ENCODE measurements at places on chromosomes 16 and 17.

DNA sequence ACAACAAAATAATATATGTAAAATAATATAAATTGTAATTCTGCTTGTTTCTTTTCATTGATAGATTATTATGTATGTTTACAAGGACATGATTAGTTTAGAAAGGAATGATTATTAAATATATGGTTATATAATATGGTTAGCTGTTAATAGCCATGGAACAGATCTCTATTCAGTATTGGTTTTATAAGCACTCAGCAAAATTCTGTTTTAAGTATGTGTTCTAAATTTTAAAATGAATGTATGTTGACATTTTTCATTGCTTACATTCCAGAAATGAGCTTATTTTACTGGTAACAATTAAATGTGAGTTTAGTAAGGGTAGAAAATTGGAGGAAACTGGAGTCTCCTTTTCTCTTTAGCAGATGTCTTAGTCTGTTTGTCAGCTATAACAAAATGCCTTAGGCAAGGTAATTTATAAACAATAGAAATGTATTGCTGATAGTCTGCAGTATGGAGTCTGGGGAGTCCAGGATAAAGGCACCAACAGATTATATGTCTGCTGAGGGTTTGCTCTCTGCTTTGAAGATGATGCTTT, 45.4 kb downstream of the NFAT5 start:
- DNase-seq: no peak

DNA sequence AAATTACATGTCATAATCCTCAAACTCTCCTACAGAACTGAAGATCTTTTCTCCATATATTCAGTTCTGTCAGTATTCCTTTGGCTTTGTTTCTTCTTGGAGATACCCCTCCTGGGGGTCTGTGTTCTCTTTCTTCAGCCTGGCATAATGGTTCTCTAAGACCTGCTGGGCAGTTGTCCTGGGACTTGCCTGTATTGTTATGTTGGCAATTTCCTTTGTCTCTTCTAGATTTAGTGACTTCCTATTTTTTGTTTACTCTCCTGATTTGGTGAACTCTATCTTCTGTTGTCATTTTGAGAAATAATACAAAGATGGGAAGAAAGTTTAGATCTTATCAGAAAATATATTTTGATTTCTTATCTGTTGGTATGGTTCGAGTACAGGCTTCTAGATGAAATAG, 127.8 kb downstream of the GOSR1 start:
- no peak for DNase-seq

DNA sequence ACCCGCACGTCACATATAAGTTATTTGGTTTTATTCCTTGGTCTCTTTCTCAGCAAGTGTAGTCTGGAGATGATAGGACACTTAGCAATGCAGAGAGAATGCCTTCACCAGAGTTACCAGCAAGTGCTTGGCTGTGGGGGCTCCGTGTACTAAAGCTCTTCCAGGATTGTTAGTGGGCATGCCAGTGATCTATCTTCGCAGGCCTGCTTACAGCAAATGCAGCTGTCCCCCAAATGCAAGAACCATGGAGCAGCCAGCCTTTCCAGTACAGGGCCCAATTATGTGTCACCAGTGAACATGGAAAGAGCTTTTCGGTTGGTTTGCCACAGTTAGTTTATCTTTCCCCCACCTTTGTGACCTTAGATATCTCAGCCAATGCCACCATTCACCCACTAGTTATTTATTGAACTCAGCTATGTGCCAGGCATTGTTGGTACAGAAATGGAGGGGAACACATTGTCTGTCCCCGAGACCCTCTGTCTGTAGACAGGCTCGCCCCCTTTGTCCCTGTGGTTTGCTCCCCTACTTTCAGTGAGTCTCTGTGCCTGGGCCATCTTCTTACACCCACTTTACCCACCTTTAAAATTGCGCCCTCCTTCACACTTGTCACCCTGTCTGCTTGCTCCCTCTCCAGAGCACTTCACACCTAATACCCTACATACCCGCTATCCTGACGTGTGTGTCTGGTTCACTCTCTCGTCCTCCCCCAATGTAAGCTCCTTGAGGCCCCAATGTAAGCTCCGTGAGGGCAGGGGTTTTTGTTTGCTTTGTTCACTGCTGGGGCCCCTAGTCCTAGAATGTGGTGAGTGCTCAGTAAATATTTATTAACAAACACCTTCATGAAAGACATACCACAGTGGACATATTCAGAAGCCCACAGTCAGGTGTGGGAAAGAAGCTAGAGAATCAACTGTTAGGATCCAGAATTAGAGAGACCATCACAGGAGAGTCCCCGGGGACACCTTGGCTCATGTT, 13.3 kb downstream of the USP10 start:
- DNase-seq: no peak

DNA sequence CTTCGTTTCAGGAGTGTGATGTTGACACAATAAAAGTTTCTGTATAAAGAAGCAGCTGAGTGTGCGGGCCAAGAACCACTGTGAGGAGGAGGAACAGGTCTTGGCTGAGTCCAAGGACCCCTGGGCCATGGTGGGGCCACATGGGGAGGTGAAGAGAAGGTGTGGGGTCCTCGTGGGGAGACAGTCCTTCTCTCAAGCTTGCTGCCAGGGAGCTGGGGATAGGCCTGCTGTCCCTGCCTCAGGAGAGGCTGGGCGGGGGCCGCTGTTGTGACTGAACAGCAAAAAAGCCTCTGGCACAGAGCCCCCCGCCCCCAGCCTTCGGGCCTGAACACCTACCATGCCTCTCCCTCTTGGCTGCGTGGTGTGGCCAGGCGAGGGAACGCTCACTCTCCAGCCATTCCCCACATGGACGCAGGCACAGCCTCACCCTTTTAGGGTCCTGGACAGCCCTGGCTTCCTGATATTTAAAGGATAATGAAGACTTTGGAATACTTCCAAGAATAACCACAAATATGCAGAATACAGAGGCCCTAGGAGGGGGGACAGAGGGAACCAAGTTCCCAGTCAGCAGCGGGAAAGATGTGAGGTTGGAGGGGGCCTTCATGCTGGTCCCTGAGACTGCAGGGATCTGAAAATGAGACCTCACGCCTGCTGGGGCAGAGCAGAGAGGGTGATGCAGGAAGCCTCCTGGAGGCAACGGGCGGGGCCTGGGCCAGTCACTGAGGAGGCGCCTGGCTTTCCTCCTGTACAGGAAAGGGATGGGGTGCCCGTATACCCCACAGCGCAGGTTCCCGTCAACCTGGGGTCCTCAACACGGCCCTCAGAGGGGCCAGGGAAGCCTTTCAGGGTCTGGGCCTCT, 100.0 kb upstream of the CREBBP start:
- no peak for DNase-seq

DNA sequence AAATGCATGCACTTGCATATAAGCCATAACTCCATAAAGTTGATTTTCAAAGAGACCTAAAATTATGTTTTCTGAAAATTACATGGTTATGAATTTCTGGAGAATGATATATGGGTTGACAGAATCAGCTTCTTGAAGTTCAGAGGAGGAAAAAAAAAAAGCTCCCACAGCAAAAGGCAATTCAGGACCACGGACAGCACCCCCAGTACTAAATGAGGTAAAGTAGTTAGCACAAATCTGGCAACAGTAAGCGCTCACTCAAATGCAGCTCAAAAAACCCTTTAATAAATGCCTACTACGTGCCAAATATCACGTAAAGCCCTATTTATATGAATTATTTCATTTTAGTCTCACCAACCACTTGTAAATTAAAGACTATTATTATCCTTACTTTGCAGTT, 135.2 kb downstream of the SHISA9 start:
- no peak for DNase-seq

DNA sequence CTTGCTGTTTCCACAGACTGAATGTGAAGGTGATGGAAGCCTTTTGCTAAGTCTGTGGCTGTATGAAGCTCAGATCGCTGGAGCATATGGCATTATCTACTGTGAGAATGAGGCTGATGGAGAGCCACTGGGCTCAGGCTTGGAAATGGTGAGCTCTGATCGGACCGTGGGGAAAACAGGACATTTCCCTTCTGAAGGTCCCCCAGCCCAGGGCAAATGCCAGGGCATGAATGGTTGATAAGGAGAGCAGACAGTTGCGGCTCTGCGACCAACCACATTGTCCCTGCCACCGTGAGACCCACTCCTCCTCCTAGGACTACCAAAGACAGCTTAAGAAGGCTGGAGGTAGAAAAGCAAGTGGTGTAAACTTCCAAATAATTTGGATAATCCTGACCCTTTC, 4.7 kb upstream of the CUEDC1 start:
- no peak for DNase-seq

GRCh38 chr16:59634004-59634579, 900.0 kb upstream of the GOT2 start:
- DNase-seq: no peak

DNA sequence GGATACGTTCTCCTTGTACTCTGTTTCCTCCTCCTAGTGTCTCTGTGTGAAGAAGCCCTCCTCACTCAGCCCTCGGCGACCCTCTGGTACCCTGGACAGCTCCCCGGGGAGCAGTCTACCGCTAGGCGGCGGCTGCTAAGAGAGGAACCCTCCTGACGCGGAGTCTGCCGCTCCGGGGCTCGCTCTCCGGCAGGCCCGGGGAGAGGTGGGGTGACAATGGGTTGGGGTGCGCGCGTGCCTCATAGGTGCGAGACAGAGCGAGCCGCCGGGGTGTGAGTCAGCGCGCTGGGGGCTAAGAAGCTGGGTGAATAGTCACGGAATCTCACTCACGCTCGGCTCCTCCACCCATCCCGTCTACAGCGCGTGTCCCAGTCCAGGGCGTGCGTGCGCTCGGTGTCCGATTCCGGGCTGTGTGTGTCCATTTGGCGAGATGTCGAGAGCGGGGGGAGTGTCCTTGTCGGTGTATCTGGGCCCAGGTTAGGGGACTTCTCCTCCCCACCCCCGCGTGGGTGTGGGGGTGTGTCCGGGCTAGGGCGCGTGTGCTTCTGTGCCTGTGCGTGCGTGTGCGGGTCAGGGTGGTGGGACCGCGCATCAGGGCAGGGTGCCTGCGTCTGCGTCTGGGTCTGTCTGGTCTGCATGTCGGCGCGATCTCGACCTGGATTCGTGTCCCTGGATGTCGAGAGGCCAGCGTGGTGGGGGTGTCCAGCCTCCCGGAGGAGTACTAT, 577 bp upstream of the HS3ST2 start:
- DNase-seq: no peak

DNA sequence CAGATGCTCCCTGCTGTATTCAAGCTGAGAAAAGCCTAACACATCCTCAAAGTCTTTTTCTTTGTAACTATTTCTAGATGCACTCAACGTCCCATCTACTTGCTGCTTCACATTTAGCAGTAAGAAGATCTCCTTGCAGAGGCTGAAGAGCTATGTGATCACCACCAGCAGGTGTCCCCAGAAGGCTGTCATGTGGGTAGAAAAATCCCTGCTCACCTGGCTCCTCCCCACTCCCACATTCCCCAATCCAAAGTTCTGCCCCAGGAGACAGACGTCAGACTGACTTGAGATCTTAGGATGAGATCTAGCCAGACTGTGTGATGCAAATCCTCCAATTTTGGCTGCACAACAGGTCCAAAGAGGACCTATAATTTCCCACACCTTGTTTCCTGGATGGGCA, 1.1 kb downstream of the CCL13 start:
- DNase-seq: no peak

GRCh38 chr17:83180264-83180995, 101.0 kb downstream of the METRNL start:
- no peak for DNase-seq

- DNase-seq: no peak
Observed at GRCh38 chr17:81127133-81127455, 38.2 kb upstream of the PVALEF start.

GRCh38 chr17:10314329-10314728, 58.5 kb downstream of the MYH13 start:
- DNase-seq: no peak

GRCh38 chr16:7550096-7550495, 217.5 kb downstream of the RBFOX1 start:
- no peak for DNase-seq

DNA sequence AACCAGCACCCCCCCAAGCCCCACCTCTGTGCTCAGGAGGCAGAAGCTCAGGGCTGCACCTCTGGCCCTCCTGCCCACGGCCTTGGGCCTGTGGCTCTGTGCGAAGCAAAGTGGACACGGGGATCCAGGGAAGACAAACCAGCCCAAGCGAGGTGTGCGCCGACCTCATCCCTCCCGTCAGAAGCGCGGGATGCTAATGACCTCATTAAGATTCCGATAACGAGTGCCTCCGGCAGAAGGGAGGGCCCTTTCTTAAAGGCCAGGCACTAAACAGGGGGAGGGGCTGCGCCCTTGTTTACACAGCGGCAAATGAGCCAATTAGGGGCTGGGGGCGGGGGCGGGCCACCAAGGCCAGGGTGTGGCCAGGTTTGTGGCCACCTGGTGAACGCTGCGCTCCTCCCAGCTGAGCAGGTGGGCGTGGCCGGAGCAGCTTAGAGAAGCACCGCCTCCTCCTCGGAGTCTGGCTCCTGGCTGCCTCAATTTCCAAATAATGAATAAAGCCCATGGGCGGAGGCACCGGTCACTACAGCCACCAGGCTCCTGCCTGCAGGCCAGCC, 3.2 kb downstream of the CBX4 start:
- DNase-seq: no peak

DNA sequence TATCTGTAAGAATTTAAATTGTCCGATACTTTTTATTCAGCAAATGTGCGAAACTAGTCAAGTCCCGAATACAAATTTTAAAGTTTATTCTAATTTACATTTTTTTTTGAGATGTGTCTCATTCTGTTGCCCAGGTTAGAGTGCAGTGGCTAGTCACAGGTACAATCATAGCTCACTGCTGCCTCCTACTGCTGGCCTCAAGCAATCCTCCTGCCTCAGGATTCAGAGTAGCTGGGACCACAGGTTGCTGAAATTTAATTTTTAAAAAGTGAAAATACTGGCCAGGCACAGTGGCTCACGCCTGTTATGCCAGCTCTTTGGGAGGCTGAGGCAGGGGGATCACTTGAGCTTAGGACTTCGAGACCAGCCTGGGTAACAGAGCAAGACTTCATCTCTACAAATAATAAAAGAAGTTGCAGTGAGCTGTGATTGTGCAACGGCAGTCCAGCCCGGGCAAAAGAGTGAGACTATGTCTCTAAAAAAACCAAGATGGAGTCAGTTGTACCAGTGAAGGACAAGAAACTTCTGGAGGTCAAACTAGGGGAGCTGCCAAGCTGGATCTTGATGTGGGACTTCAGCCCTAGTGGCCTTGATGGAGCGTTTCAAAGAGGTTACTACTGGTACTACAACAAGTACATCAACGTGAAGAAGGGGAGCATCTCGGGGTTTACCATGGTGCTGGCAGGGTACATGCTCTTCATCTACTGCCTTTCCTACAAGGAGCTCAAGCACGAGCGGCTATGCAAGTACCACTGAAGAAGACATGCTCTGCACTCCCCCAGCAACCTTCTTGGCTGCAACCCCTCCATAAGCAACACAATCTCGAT, 5.6 kb downstream of the POLG2 start:
- no peak for DNase-seq

- no peak for DNase-seq
Observed at GRCh38 chr16:81593481-81593880, 148.9 kb downstream of the CMIP start.
